ENCODE measurements at places on chromosomes 6 and 20. TPM values are rescaled to one million over a fixed set of nuclear protein-coding genes. Genes with fewer than 3 reads are reported as not detected.
A peak's percentile ranks its signal among the peaks of the same experiment; 100 is the strongest.

The LINC00237 gene
- total RNA-seq, result not detected

The IRF4 gene
- 4.1 TPM for total RNA-seq

The FAM162B gene
- 8.2 TPM for total RNA-seq

The ABHD16B gene
- not detected for total RNA-seq

The CRISP2 gene
- not detected for total RNA-seq

The LIN28B gene
- not detected for total RNA-seq

The CALHM5 gene
- 1.8 TPM for total RNA-seq

The ULBP3 gene
- 3.5 TPM for total RNA-seq

DNA sequence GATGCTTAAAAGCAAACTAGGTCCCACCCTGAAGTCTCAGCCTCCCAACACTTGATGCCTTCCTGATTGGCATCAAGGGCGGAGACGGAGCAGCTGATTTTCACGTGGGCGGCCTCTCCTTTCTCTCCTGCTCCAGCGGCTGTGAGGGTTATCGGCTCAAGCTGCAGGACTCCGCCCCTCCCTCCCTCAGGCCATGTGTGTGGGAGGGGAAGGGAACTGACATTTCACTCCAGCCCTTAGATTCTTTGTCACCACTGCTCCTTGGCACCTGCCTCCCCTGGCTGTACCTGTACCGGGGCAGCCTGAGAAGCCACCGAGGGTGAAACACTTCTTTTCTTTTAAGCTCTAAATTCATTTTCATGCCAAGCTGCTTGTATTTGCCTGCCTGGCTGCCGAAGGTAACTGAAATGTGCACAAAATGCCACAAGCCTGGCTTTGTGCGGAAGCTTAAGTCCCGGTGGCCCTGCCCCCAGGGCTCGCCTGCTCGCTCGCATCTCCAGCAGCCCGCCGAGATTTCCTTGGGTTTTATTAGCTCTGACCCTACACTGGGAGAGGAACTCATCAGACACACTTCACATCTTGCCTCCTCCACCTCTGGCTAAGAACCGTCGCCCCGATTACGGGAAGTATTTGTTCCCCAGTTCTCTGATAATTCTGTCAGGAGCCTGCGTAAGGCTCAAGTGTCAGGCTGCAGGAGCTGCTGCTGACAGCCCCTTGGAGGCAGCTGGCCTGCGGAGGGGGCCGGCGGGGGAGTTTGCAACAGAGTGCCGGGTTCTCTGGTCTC is 9.6 kb upstream of the CPNE5 start:
- DNase-seq, result no peak

DNA sequence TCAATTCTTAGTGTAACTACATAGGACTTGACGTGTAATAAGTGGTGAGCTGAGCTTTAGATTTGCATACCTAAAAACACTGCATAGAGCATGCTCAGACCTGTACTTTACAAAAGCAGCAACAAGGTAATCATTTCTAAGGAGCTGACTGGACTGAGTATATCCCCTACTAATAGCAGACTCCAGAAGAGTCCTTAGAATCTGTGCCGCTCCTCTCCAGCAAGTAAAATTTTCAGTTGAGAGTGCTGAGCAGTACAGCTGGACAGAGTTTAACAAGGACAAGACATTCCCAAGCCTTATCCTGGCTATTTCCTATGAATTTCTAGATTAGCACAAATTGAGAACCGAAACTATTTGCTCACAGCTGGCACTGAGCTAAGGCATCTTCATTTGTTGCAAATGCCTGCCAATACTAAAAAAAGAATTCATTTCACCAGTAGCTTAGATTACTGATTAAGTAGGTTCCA is 26.1 kb upstream of the KLHL31 start:
- no peak for DNase-seq

GRCh38 chr6:41463062-41463930 is 82.9 kb upstream of the FOXP4 start:
- peak; percentile 43 for DNase-seq

- DNase-seq, result no peak
Measured at GRCh38 chr20:549722-550496, 6.3 kb upstream of the CSNK2A1 start.

DNA sequence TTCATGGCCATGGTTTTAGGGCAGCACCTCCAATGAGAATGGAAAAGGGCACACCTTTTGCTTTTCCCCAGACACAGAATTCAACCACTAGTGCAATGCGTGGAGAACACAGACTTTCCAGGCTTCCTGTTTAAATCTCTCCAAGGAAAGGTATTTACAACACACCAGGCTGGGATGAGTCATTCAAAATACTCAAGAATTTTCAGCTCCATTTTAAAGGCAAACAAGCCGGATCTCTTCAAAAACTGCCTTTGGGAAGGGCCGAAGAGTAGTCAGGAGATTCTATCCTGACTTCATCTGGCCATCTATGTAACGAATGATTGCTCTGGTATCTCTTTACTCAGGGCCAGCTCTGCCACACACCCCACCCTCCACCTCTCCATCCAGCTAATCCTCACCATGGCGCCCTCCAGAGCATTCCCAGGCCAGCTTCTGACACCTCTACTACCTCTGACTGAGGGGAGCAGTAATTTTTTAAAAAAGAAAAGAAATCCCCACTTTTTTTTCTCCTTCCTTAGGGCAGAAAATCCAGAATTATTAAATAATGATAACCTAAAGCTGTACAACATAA is 254.6 kb downstream of the LY86 start:
- DNase-seq, result no peak

GRCh38 chr6:35318196-35319171 is 20.9 kb downstream of the DEF6 start:
- no peak for DNase-seq

- DNase-seq, result no peak
Measured at GRCh38 chr6:116971959-116972358, 94.9 kb downstream of the RFX6 start.

- DNase-seq, result no peak
Measured at GRCh38 chr6:88662163-88662580, 301.2 kb downstream of the RNGTT start.

DNA sequence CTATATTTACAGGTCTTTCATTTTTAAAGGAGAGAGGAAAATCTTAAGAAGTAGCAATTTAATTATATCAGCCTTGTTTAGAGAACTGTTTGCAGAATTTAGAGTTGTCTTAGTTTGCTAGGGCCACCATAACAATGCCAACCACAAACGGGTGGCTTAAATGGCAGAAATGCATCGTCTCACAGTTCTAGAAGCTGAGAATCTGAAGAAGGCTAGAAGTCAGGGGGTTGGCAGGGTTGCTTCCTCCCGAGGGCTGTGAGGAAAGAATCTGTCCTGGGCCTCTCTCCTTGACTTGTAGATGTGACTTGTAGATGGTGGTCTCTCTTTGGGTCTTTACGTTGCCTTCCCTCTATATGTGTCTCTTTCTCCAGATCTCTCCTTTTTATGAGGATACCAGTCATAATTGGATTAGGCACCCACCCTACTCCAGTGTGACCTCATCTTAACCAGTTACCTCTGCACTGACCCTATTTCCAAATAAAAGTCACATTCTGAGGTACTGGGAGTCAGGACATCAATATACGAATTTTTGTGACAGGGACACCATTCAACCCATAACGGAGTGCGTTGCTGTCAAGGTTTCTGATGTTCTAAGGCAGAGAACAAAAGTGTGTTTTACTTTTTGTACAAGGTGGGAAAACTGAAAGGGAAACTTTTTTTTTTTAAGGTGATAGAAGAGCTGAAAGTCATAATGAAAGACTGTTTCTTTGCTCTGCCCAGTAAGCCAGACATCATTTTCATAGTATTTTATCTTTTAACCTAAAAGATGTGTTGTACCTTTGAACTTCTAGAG is 84.4 kb downstream of the SAMD3 start:
- no peak for DNase-seq

- DNase-seq, result no peak
Measured at GRCh38 chr6:24476631-24477030, 12.7 kb downstream of the GPLD1 start.

GRCh38 chr6:123507582-123507981 is 129.2 kb downstream of the TRDN start:
- DNase-seq, result no peak

Measured in omental fat pad (tissue), 4 donors.